ENCODE measurements at places on chromosomes 3 and 15.

- DNase-seq, result no peak
These were observed 103.3 kb downstream of the GOLIM4 start for GRCh38 chr3:167992381-167992780.

GRCh38 chr15:39447881-39448280 lies 133.0 kb upstream of the THBS1 start:
- DNase-seq, result no peak

DNA sequence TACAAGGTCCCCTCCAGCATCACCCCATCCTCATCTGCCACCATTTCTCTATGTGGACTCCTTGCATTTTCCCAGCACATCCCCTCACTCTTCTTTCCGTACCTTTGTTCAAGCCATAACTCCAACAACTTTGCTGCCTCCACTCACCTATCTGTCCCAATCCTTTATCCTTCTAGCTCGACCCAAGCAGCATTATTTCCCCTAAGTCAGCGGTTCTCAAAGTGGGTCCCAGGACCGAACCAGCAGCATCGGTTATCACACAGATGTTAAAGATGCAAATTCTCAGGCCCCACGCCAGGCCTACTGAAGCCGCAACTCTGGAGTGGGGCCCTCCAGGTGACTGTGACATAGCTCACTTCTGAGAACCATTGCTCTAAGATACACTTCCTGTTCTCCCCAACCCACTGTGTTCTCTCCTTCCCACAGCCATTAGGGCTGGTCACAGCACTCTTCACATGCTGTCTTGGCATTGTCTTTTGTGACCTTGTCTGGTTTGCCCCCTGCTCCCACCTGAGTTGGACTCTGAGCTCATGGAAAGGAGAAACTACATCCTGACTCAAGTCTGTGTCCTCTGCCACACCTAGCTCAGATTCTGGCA lies 56.2 kb downstream of the AAGAB start:
- DNase-seq, result no peak

DNA sequence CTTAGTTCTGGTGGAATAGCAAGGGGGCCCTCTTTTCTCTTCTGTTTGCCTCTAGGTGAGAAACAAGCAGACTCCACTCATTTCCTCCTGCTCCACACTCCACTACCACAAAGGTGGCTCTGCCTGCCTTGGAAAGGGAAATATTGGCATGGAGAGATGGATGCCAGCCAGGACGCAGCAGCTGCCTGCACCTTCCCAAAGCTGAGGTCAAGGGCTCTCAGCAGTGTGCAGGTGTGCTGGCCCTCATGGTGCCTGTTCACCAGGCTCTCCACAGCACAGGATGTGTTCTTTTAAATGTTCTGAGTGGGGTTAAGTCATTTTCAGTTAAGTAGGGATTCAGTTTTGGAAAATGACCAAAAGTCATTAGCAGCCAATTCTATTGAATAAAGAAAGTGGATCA lies 211.2 kb upstream of the STRIT1 start:
- DNase-seq, result no peak

- no peak for DNase-seq
These were observed 54.7 kb downstream of the LRRC28 start for GRCh38 chr15:99305761-99306505.

- no peak for DNase-seq
These were observed 6.5 kb upstream of the BCL2A1 start for GRCh38 chr15:79977431-79978054.

DNA sequence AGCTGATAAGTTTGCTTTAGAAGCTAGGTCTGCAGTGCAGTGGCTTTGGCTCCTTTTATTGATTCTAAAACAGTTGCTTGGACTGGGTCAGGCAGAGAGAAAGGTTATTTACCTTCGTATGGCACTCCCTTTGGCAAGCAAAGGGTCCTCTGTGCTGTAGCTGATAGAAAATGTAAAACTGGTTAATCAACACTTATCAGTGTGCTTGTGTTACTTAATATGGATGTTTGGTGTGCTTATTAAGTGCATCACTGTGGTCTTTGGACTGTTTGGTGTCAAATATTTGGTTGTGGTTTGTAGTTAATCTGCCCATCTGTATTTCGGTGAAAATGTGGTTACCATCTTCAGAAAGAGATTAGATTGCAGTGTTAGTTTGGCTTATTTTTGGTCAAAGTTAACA lies 16.0 kb downstream of the UBE2E2 start:
- DNase-seq, result no peak

DNA sequence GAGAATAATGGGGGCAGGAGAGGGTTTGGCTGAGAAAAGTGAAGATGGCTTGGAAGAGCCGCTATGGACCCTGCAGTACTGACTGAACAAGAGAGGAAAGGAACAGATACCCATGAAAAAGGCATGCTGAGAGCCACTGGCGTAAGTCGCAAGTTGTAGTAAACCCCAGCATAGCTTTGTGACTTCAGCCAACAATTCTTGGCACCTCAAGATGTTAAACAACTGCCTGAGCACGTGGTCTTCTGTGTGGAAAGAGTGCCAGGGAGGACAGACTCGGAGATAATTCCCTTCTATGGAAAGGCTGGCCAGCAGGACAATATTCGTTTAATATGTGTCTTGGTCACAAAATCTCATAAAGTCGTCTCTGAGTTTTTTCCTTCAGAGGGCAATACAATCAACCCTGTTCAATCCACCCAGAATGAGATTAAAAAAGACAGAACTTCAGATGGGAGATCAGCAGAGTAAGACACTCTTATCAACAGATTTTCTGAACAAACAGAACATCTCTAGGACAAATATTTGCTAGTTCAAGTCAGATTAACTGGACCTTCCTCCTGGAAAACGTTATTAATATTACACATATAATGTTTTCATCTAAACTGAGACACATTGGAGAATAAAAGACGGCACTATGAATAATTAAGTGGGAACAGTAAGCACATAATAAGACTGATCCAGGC lies 49.2 kb downstream of the NEK10 start:
- no peak for DNase-seq

DNA sequence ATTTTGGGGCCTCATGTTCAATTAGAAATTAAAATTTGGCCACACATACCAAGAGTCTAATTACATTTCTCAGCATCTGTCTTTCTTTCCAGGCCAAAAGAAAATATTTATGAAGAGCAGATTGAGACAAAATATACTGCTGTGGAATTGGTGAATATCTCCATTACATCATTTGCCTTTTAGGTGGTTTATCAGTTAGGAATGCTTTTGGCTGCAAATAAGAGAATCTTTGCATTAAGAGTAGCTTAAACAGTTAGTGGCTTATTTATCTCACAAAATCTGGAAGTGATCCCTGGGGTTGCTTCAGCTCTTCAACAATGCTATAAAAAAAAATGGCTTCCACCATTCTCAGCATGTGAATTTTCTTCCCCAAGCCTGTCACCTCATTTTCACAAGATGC lies 308.7 kb downstream of the MAGI1 start:
- no peak for DNase-seq

Data from posterior cingulate gyrus (tissue), 11 donors.